SK-MEL-5 (cell line): ENCODE measurements at places on chromosomes 4 and X.
A peak's percentile ranks its signal among the peaks of the same experiment; 100 is the strongest.

- no peak for DNase-seq
Measured at GRCh38 chr4:148955564-148956297, 513.5 kb upstream of the NR3C2 start.

GRCh38 chrX:10015355-10015722 is 48.2 kb downstream of the CLDN34 start:
- DNase-seq: no peak

DNA sequence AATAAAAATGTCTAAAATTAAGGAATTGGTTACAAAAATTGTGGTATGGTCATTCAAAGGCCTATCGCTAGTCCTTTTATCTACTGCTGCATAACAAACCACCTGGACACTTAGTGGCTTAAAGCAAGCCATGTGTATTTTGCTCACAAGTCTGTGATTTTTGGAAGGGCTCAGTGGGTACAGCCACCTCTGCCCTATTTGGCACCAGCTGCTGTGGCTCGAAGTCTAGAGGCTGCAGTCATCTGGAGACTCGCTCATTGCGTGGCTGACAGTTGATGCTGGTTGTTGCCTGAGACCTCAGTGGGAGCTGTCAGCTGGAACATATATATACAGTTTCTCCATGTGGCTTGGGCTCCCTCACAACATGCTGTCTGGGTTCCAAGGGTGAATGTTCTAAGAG is 60.8 kb upstream of the MID1 start:
- DNase-seq: no peak

DNA sequence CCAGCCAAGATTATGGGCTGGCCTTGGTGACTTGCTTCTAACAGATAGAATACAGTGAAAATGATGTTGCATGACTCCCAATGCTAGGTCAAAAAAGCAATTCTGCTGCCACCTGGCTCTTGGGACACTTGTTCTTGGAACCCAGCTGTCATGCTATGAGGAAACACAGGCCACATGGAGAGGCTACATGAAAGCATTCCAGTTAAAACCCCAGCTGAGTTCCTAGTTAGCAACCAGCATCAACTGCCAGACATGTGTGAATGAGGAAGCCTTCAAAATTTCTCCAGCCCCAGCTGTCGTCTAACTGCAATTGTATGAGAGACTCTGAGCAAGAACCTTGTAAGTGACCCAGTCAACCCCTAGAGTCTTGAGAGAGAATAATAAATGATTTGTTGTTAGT is 105.2 kb upstream of the FGF16 start:
- DNase-seq: no peak

GRCh38 chr4:186651181-186651603 is 72.5 kb downstream of the FAT1 start:
- DNase-seq: no peak

DNA sequence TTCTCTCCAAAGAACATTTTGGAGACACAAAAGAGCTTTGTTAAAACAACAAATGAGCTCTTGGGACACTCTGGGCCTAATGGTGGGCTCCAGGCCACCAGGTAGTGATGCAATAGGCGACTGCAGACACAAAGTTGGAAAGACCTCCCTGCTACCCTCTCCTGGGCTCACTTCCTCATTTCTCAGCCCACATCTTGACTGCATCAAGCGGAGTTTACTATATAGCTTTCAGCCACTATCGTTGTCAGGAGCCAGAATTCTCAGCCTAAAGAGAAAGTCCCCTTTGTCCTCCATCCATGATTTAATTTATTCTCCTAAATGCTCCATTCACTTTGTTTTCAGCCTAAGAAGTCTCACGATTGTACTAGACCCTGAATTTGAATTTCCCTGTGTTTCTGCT is 114.9 kb downstream of the EFHC2 start:
- no peak for DNase-seq

GRCh38 chr4:12118651-12119213 is 690.0 kb upstream of the HS3ST1 start:
- DNase-seq: no peak

DNA sequence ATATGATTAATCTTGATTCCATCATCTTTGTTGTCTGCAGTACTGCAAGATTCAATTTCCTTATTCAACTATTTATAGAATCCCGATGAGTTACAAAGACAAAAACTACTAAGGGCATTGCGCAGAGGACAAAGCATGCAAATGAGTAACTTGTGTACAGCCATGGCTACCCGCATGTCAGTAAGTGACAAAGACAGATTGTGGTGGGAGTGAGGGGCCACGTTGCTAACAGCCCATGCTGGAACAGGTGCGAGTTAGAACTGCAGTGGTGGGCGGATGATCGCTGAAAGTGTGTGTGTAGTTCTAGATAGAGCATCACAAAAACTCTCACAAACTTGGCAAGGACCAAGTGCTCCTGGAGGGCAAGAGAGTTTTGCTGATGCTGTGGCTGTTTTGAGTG is 49.5 kb downstream of the ACOX3 start:
- no peak for DNase-seq

- DNase-seq: peak; percentile 49
Measured at GRCh38 chr4:186765138-186765537, 41.5 kb upstream of the FAT1 start.

GRCh38 chrX:72254816-72255215 is 16.0 kb upstream of the ERCC6L start:
- DNase-seq: no peak

DNA sequence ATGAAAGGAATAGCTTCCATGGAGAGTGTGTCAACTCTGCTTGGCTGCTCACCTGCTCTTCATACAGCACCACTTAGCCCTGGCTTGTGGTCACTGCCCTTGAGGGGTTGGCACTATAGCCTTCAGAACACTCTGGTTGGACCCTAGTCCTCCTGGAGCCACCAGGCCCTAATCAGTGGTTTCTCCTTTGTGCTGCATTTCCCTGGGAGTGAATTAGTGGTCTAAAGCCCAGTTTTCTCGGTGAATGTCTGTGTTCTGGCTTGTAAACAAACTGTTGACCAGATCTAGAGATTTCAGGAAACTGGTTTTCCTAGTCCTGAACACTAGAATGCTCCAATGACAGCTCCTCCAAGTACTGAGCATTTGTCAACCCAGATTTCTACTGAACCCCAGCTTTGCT is 28.6 kb upstream of the TMEM154 start:
- DNase-seq: no peak

DNA sequence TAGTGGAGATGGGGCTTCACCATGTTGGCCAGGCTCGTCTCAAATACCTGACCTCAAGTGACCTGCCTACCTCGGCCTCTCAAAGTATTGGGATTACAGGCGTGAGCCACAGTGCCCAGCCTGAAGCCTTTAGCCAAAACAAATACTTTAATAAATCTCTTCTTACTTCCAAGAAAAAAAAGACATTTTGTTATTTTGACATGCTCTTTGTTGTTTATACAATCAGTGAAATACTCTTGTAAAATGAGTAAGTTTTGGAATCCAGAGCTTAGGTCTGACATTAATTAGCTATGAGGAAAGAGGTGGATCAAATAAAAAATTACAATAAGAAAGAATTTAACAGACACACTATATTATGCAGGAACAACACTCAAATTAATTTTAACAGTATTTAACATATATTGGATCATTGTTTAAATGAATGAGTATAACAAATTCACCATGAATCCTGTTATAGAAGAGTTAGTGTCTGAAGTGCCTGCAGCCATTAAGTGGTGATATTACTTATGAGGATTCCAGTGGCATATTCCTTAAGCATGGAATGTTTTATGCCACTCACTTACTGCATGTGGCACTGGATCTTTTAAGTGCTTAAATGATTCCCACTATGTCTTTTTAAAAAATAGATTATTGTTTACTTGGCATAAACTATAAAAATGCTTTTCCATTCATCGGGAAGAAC is 260.1 kb upstream of the GIMD1 start:
- no peak for DNase-seq

DNA sequence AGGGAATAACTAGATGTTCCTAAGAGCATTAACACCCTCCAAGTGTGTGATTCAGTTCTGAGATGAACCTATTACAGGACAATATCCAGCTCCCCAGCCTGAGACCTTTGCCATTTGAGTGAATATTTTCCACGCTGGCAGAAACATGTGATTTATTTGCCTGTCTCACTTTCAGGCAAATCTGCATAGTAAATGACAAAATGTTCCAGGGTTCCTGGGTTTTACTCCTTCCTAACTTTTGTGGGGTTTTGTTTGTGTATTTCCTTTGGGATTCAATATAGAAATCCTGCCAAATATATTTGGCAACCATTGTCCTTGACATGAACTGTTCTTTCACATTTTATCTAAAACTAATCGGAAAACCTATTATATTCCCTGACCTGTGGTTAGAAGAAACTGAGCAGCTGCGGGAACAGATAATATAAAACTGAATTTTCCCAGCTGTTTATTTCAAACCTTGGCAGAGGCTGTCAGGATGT is 12.5 kb downstream of the F8 start:
- DNase-seq: no peak

GRCh38 chr4:147975933-147976928 is 244.3 kb downstream of the ARHGAP10 start:
- DNase-seq: peak; percentile 60

- DNase-seq: no peak
Measured at GRCh38 chrX:130716781-130717413, 186.1 kb downstream of the ENOX2 start.

- no peak for DNase-seq
Measured at GRCh38 chrX:51406688-51407519, 74.3 kb downstream of the NUDT10 start.

DNA sequence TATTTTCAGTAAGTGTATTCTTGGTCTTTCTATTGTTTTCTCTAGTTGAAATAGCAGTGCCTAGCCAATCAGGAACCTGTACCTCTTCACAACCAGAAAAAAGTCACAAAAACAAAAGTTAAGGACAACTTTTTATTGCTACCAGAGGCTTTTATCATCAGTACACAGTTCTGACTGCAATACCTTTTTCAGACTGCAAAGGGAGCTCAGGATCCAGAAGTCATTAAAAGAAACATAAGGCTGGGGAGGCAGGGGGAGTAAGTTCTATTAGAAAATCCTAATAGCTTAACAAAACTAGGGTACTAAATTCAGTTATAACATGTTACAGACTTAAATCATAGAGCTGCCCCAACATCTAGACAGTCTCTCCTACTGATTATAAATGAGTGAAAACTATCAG is 28.8 kb downstream of the CCNI start:
- peak; percentile 40 for DNase-seq

- no peak for DNase-seq
Measured at GRCh38 chr4:18194278-18194677, 172.7 kb upstream of the LCORL start.

GRCh38 chr4:180164799-180165198 is 2078.4 kb upstream of the TENM3 start:
- DNase-seq: peak; percentile 13

GRCh38 chr4:113040793-113041192 is 8.7 kb upstream of the ANK2 start:
- DNase-seq: no peak

- no peak for DNase-seq
Measured at GRCh38 chr4:70538869-70539268, 20.5 kb downstream of the AMTN start.

- DNase-seq: no peak
Measured at GRCh38 chrX:121782544-121782943, 735.1 kb downstream of the GLUD2 start.

- no peak for DNase-seq
Measured at GRCh38 chrX:2500803-2501558, at the start of the genes DHRSX and ZBED1. DHRSX (minus strand) TSS chrX:2500976; CDS start chrX:2500925, 51 bp downstream. ZBED1 (minus strand) TSS chrX:2500976; CDS start chrX:2490719, 10,257 bp downstream.
